CD4-positive, alpha-beta T cell treated with Interleukin-6 for 4 hours (primary cell): ENCODE measurements at places on chromosomes 7 and 10.

DNA sequence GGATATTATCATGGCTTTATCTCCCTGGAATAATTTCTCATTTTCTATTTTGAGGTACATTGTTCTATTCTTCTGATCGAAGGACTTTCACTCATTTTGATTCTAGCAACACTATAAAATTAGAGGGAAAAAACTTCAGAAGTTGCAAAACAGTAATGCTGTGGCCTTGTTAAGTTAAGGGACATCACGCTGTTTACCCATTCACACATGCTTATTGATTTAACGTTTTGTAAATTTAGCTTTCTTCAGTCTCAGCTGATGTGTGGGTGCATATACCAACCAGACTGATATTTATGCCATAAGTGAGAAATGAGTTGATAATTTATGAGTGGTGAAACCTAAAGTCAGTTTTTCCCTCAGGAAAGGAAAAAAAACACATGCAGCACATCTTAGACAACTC, 63.5 kb upstream of the RELN start:
- DNase-seq, result no peak

- no peak for DNase-seq
These were observed 2.0 kb downstream of the HECW1 start for GRCh38 chr7:43114458-43114780.

DNA sequence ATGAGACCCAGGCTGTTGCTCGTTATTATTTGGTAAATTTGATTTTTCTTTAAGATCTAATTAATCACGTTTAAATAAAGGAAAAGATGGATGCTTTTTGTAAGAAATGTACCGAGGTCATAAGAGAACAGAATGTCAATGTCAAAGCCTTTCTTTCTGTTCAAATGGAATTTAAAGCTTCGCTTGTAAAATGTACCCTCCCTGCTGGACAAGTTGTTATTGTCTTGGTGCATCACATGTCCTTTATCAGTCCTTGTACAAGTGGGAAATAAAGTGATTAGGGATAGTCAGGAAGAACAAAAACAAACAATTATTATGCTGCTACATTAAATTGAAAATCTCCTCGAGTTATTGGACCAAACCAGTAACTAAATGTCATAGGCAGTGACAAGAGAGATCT, 363.2 kb downstream of the PHTF2 start:
- DNase-seq, result no peak

DNA sequence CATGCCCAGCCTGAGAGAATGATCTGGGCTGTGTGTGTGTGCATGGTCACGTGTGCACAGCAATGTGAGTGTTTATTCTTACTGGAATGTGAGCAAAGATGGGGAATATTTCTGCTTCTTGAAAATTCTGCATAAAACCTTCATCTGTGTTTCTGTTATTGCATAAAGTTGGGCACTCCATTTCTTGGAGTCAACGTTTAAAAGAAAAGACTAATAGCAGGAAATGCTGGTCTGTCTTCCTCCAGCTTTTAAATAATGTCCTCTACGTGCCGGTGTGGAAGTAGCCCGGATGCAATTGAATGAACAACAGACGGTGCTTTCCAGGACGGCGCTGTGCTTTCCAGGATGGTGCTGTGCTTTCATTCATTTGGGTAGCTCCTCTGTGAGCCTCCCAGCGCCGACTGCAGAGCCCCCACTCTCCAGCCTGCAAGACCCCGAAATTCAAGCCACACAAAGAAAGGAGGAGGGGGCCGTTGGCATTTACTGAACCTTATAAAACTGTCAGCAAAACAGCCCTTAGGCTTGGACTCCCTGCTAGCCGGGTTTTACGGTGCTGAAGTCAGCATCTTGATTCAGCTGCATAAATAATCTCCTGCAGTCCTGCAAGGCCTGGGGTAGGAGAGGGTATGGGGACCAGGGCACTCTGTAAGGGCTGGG, 158.2 kb upstream of the PRKCQ start:
- no peak for DNase-seq

- DNase-seq, result no peak
These were observed 17.3 kb upstream of the BLOC1S2 start for GRCh38 chr10:100303724-100304319.

GRCh38 chr7:101287032-101287431, 34.6 kb downstream of the IFT22 start:
- DNase-seq, result no peak

GRCh38 chr10:49655099-49655498, 24.4 kb upstream of the C10orf53 start:
- no peak for DNase-seq
